Activated CD8-positive, alpha-beta T cell treated with anti-CD3 and anti-CD28 coated beads for 36 hours (primary cell): ENCODE measurements at places on chromosomes 1 and 21. TPM values are rescaled to one million over a fixed set of nuclear protein-coding genes. Genes with fewer than 3 reads are reported as not detected.

Gene CIART
- 3.6 TPM for total RNA-seq

- DNase-seq: no peak
Measured at GRCh38 chr1:63810936-63811469, 37.2 kb downstream of the ROR1 start.

DNA sequence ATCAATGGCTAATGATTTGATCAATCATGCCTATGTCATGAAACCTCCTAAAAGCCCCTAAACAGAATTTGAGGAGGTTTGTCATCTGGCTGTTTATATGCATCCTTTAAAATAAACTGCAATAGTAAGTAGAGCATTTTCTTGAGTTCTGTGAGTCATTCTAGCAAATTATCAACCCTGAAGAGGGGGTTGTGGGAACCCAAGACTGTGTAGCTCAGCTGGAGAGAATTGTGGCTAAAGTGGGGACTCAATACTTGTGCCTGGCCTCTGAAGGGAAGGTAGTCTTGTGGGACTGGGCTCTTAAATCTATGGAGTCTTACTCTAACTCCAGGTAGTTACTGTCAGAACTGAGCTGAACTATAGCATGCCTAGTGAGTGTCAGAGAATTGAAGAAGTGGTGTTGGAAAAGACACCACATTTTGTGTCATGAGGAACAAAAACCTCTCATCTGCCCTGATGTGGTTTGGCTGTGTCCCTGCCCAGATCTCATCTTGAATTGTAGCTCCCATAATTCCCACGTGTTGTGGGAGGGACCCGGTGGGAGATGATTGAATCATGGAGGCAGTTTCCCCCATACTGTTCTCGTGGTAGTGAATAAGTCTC is 402.4 kb downstream of the USH2A start:
- no peak for DNase-seq

- DNase-seq: no peak
Measured at GRCh38 chr21:33424214-33424613, 21.0 kb downstream of the IFNGR2 start.
